ENCODE measurements at places on chromosomes 16 and 17.

- no peak for DNase-seq
Observed at GRCh38 chr16:85377388-85378144, 235.6 kb upstream of the GSE1 start.

DNA sequence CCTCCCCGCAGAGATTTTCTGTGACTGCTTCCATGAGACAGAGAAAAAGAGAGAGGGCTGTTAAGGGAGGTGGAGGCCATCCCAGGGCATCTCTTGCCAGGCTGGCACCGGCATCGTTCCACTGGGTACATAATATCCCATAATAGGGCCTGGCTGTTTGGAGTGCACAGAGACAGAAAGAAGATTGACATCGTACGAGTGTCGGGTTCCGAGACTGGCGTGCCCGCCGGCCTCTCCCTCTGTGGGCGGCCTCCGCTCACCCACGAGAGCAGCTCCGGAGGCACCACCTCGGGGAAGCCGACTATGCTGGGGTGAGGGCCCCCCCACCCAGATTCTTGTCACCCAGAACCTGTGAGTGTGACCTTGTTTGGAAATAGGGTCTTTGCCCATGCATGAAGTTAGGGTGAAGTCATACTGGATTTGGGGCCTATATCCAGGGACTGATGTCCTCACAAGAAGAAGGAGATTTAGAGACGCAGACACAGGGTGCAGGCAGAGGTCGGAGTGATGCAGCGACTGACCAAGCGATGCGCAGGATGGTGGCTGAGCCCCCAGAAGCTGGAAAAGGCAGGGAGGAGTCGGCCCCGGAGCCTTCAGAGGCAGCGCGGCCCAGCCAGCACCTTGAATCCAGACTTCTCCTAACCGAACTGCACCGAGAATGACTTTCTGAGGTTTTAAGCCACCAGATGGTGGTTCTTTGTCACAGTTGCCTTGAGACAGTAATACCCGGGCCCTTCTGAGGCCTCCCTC, 101.8 kb upstream of the CIBAR2 start:
- no peak for DNase-seq

DNA sequence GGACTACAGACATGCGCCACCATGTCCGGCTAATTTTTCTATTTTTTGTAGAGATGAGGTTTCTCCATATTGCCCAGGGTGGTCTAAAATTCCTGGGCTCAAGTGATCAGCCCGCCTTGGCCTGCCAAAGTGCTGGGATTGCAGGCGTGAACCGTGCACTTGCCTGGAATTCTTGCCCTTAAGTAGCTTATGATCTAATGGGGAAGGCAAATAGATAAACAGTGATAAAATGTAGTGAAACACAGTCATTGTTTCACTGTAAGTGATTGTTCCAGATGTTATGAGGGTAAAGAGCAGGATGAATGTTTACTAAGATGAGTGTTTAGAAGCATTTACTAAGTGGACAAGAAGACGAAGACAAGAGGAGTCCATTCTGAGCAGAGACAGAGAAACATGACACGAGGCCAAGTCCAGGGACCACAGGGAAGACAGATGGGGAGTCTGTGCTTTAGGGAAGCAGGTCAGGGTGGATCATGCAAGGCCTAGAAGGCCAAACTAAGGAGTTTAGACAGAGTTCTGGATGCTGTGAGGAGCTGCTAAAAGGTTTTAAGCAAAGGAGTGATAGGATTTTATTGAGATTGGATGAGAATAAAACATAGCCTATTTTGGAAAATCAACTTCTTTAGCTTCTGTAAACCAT, 36.9 kb downstream of the YPEL2 start:
- no peak for DNase-seq

GRCh38 chr16:4674926-4675530, 18.3 kb upstream of the NUDT16L1 start:
- no peak for DNase-seq

DNA sequence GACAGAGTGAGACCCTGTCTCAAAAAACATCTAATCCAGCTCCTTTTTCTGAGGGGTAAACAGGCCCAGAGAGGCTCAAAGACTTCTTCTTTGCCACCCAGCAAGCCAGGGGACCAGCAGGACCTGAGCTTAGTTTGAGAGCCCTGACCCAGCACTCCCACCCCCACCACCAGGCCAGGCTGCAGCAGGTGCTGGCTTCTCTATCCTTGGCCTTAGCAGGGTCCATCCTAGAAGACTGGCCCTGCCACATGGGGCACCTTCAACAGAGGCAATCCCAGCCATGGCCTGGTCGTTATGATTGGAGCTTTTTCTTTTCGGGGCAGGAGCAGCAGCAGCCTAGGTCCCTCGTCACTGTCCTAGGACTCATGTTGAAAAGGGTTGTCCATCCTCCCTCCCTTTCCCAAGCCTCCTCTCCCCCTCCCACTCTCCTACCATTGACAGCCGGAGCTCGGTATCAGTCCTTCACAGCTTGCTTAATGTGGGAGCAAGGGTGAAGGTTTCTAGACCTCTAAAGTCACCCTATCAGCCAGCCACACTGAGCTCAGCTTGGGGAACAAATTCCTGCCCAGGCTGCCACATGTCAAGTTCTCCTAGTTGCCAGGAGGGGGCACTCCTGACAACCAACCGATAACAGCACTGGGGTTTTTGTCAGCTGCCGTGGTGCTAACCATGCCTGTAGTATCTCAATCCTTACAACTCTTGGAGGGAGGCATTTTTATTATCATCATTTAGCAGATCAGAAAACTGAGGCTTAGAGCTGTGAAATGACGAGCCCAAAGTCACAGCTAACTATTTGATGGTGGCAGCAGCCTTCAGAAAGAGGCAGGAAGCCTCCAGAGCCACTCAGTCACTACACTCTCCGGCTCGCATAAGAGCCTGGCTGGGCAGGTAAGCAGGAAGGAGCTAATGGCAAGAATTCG, 11.2 kb downstream of the MRPL27 start:
- peak; percentile 51 for DNase-seq

DNA sequence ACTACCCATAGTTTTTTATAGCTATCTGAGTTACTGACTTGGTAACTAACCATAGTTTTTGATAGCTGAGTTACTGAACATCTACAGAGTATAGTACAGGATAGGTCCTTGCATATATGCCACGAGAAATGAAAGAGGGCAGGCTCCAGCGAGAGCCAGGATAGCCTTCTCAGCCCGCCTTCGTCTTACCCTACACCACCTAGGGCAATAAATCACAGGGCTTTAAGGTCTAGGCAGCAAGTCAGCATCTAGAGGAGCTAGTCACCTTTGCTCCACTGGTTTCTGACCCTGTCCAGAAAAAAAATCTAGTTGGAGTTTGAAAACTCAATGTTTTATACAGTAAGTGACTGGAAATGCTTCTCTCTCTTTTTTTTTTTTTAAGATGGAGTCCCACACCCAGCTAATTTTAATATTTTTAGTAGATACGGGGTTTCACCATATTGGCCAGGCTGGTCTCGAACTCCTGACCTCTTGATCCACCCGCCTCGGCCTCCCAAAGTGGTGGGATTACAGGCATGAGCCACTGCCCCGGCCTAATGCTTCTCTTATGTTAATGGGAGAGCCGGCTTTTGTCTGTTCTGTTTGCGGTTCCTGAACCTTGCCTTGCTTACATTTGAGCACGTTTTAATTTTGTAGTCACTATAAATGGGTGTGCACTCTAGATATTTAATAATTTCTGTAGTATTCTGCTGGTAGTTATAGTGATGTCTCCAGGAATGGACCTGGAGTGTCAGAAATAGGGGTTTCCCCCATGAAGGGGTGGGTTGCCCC, 2.8 kb downstream of the BFAR start:
- DNase-seq, result no peak

GRCh38 chr17:60398227-60398959, 6.5 kb upstream of the USP32 start:
- DNase-seq, result no peak

DNA sequence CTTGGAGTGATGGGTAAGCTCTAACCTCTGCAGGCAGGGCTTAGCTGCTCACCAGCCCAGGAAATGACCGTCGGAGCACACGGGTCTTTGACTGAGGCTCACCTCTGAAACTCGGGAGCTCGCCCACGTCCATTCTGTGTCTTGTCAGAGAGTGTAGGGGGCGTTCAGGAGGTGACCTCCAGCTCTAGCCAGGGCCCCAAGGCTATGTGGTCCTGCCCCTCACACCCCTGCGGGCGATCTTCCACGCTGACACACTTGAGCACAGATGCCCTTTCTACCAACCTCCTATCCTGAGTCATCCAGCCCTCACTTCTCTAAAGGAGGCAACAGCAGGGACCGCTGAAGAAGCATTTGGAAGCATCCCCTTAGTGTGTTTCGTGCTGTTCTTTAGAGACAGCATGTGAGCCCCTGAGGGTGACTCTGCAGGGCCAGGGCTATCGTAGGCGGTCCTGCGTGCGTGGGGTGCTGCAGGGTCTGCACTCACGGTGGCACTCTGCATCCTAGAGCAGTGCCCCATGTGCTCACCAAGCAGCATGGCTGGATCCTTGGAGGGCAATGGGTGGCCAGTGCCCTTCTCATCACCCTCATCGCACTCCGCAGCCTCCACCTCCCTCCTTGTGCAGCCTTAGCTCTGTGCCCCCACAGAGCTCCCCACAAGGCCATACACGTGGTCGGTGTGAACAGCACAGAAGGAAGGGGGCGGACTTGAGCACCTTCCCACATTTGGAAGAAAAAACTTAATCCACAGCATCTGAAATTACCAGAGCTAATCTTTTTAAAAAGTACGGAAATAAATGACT, 33.8 kb downstream of the SLC47A1 start:
- DNase-seq, result no peak

DNA sequence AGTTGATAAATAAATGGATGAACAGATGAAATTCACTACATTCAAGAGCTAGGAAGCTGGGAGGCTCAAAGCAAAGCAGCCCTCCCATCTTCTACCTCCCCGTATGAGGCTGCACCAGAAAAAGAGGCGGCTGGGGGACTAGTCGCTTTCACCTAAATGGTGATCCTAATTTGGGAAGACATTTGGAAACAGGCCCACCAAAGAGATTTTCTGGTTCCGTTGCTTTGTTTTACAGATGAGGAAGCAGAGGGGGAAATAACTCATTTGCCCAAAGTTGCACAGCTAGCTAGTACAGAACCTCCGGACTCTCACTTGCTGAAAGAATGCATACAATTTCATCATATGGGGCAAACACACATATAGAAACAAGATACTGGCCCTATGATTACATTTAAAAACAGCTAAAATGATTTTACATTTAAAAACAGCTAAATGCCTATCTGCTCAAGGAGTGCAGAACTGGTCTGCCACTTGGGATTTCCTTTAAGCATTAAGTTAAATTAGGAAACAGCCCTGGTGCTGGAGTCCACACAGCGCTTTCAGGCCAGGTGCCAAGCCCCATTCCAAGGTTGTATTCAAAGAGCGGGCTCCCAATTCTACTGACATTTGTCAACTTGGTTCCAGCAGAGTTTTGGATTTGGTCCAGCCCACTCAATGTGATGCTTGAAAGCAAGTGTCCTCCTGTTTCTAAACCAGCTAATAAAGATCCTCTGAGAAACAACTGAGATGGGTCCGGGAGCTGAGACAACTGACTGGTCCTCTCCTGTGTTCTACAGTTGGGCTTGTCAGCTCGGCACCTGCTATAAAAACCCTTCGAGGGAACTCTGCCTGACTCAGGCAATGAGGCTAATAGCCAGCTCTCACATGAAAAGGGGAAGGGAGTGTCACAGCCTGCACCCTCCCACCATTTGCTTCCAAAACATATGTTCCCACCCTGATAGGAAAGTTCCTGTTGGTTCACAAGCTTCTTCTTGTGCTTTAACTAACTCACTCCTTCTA, 11.7 kb downstream of the ERN1 start:
- DNase-seq, result no peak

DNA sequence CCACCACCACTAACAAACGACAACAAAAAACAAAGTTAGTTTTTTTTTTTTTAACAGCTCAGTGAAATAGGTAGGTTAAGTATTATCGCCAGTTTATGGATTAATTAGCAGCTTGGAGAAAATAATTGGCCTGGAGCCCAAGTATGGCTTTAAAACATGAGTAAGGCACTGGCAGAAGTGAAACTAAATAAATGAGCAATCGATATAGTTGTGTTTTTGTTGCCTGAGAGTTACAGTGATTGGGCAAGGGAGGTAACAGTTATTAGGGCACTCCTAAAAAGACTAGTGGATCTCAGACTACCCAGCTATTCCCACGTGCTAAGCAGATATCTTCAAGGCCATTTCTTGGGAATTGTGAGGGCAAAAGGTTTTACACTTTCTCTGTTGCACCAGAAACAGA, 2.4 kb downstream of the MLKL start:
- DNase-seq, result no peak

GRCh38 chr16:90008708-90009145, 10.5 kb downstream of the DBNDD1 start:
- DNase-seq, result peak; percentile 56

GRCh38 chr17:78812855-78813254, 27.8 kb downstream of the USP36 start:
- DNase-seq, result no peak

DNA sequence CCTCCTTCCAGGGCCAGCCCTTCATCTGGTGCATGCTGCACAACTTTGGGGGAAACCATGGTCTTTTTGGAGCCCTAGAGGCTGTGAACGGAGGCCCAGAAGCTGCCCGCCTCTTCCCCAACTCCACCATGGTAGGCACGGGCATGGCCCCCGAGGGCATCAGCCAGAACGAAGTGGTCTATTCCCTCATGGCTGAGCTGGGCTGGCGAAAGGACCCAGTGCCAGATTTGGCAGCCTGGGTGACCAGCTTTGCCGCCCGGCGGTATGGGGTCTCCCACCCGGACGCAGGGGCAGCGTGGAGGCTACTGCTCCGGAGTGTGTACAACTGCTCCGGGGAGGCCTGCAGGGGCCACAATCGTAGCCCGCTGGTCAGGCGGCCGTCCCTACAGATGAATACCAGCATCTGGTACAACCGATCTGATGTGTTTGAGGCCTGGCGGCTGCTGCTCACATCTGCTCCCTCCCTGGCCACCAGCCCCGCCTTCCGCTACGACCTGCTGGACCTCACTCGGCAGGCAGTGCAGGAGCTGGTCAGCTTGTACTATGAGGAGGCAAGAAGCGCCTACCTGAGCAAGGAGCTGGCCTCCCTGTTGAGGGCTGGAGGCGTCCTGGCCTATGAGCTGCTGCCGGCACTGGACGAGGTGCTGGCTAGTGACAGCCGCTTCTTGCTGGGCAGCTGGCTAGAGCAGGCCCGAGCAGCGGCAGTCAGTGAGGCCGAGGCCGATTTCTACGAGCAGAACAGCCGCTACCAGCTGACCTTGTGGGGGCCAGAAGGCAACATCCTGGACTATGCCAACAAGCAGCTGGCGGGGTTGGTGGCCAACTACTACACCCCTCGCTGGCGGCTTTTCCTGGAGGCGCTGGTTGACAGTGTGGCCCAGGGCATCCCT, 7.4 kb downstream of the NAGLU start:
- no peak for DNase-seq

GRCh38 chr16:70478912-70479341, 24.5 kb downstream of the FCSK start:
- no peak for DNase-seq

DNA sequence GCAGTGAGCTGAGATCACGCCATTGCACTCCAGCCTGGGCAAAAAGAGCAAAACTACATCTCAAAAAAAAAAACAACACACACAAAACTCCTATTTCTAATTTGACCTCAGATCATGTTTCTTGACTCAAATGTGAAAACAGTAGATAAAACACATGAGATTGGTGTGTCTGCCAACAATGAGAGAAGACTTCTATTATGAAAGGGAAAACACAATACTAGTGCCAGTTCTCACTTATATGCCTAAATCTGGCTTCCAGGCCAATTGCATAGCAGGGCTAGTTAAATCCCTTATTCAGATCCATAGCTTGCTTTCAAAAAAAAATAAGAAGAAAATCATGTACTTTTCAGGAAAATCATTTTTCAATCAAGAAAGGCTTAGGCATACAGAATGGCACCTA, 39.4 kb downstream of the AP1G1 start:
- no peak for DNase-seq
